ENCODE measurements at places on chromosomes 16 and 17.

DNA sequence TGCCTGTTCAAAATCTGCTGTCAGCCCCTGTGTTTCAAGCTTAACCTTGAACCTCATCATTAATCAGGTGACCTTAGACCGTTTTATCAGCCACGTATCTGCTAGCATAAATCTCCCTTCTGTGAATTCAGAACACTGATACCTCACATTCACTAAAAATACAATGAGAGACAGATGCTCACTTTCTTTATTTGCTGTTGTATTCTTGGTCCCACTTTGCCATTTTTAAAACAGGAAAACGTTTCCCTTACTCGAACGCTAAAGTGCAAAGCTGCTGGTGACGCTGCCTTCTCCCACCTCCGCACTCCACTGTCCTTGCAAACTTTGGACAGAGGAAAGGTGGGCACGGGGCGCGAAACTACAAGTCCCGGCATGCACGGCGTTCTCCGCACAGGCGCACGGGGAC lies 220 bp upstream of the ARHGAP44 start:
- DNase-seq = no peak

DNA sequence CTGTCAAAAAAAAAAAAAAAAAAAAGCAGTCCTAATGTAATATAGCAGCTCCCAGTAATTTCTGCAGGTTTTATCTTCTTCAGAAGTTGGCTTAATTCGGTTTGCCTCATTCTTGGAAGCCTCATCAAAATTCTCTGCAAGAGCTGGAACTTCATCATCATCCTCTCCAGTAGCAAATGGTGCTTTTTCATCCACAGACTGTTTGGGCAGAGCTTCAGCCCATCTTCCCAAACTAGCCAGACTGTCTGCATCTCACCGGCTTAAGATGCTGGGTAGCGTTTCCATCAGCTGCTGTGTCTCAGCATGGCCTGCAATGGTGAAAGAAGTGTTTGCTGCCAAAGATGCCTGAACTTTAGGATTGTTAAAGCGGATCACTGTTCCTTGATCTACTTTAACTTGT lies 112.6 kb downstream of the AIPL1 start:
- no peak for DNase-seq

DNA sequence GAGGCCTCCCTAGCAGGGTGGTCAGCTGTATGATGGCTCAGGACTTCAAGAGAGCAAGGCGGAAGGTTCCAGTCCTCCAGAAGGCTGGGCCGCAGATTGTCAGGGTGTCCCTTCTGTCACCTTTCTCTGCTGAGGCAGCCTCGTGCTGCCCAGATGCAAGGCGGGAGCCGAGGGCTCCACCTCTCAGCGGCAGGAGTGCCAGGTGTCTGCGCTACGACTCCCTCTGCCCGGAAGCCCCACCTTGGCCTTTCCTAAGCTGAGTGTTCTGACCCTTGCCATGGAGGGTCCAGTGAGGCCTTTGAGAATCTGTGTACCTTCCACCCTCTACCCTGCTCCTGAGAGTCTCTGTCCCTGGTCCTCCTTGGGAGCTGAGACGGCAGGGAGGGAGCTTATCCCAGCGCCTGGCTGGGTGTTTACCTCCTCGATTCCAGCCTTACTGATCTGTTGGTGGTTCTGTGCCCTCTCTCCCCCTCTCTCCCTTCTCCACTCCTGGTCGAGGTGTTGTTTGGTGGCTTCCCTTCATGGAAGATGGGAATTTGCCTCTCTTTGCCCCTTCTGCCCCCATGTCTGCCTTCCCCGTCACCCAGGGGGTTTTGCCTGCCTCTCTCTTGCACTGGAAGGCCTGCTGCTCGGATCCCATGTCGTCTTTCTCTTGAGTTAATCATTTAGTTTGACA lies 2.2 kb upstream of the ZNF750 start:
- no peak for DNase-seq

- no peak for DNase-seq
Observed at GRCh38 chr16:25656639-25657038, 35.1 kb upstream of the HS3ST4 start.

DNA sequence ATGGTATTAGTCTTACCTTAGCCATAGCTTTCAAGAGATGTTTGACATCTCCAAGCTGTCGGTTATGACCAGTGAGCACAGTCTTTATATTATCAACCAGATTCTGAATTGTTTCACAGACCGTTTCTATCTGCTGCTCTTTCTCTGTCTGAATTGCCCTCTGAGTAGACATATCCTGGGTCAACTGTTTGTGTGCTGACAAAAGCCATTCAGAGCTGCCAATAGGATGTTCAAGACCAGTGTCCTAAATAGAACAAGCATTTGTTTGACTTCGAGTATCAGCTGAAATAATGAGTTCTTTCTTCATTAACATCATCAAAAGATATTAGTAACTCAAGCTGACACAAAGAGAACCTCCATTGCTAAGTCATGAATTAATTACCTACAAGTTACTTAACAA lies 14.9 kb upstream of the ARL6IP1 start:
- no peak for DNase-seq

DNA sequence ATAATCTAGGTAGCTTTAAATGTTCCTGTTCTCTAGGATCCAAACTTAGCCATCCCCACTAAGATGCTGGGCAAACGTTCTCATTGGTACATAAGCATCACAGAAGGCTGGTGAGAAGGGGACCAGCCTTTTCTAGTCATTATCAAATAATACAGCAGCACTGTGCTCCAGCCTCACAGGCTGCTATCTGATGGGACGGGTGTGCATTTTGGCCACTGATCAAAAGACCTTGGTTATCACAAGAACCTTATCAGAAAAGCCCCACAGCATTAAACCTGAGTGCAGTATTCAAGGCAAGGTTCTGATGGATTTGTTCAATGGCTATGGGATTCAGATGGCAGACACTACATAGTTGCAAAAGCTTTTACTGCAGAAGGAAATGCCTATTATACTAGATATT lies 19.1 kb upstream of the KPNB1 start:
- no peak for DNase-seq

DNA sequence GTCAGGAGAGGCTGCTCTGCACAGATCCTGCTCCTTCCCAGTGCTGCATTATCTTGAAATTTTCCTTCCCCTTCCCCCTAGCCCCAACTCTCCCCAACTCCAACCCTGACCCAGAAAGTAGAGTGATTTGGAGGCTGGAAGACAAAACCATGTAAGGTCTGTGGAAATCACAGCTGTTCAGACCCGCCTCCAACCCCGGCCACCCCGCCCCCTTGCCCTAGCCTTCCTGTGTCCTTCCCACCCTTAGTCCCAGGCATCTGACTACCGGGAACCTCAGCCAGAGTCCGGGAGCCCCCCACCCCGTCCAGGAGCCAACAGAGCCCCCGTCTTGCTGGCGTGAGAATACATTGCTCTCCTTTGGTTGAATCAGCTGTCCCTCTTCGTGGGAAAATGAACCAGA lies at the start of gene AOC3:
Gene AOC3 (plus strand): TSS at position 246 of the 400 bp plus-strand sequence. CDS start 145 bp downstream, at position 391.
- no peak for DNase-seq

DNA sequence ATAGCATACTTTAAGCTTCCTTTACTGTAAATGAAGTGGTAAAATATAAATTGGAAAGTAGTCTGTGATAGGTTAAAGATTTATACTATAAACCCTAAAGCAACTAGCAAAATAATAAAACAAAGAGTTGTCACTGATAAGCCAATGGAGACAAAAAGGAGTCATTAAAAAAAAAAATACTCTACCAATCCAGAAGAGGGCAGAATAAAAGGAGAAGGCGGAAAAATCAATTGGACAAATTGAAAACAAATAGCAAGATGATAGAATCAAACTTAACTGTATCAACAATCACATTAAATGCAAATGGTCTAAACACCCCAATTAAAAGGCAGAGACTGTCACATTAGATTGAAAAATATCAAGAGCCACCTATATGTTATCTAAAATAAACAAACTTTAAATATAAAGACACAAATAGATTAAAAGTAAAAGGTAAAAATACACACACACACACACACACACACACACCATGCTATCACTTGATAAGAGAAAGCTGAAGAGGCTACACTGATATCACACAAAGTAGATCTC lies 71.8 kb downstream of the CACNG1 start:
- no peak for DNase-seq

DNA sequence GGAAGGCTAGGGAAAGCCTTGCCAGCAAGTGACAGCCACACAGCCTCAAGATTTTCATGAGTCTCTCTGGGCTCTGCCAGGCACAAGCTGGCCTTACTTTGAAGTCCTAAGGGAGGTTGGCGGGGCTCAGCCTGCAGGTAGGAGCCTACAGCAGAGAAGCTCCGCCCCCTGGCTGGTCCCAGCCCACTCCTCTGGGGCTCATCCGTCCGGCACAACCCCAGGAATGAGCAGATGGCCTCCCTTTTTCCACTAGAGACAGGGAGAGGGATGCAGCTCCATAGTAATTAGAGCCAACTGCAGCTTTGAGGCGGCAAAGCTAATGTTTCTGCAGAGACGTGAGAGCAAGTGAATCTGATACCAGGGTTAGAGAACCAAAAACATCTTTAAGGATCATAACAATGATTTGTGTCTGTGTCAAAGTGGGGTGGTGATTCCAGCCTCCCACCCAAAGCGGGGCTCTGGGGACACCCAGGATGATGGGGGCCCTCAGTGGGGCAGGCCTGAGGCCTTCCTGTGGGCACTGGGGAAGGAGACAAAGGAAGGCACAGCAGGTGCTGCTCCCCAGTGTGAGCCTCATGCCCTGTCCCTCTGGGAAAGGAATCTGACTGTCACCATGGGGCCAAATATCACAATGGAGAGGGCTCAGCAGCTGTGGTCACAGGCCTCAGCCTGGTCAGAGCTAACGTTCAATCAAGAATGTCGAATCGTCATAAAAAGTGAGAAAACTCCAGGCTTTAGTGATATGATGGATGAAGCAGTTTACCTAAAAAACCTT lies 61.5 kb downstream of the RBFOX3 start:
- DNase-seq = no peak

DNA sequence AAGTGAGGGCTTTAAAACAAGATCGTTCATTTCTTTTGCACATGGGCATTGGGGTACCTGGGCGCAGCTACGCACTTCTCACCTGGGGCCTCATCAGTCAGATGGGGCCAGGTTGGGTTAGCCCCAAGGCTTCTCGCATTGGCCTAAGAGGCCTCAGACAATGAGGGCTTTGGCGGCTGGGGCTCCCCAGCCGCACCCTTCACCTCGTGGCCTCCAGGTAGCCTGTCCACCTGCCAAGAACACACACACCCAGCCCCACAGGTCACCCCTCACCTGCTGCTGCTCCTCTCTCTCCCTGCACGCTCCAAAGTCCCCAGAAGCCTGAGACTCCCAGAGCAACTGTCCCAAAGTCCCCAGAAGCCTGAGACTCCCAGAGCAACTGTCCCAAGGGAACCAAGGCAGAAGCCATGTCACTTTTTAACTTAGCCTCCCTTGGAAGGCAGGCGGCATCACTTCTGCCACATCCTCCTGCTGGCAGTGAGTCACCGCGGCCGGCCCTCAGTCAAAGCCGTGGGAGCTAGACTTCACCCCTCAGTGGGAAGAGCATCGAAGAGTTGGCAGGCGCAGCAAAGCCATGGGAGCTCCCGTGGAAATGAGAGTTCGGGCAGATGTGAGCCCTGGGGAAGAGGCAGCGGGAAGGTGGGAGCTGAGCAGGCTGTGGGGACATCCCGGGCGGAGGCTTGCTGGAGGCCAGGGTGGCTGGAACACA lies 78.9 kb upstream of the PLCG2 start:
- no peak for DNase-seq

- no peak for DNase-seq
Observed at GRCh38 chr17:28949185-28950016, 1.9 kb downstream of the PHF12 start.

GRCh38 chr16:85148931-85149330 lies 36.7 kb upstream of the CIBAR2 start:
- DNase-seq = no peak

GRCh38 chr16:23500862-23501225 lies 9.4 kb downstream of the GGA2 start:
- no peak for DNase-seq

GRCh38 chr17:13134076-13134475 lies 116.2 kb upstream of the ELAC2 start:
- no peak for DNase-seq

- DNase-seq = peak; percentile 68
Observed at GRCh38 chr16:57284209-57284951, at the start of gene PLLP. PLLP (minus strand) TSS chr16:57284672; CDS start chr16:57284540, 132 bp downstream.

DNA sequence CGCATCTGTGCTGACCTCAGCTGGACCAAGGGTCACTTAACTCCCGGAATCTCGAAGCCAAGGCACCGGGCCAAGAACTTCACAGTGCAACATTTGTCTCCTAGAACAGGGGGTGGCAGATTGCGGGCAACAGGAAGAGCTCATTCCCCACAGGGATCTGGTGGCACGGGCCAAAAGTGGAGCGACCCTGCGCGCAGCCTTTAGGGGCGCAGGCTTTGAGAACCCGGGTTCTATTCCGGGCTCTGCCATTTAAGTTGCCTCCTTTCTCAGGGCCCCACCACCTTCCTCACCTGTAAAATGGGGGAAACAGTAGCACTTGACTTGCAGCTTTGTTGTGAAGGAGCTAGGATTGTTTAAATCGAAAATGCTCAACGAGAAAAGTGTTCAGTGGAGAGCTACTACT lies 651 bp downstream of the SHMT1 start:
- DNase-seq = peak; percentile 53

DNA sequence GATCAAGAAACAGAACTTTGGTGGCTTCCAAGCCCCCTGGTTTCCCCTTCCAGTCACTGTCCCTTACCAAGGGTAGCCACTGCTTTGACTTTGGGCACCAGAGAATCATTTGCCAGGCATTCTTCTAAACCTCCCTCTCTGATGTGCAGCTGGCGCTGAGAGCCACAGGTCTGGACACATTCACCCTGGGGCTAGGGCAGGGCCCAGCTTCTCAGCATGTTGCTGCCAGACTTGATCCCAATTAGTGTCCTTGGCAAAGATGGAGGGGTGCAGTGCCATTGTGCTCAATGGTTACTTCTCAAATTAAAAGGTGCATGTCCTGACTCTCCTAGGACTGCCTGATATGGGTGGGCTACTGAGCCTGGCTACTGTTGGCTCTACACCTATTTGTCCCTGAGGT lies 7.6 kb upstream of the SLC47A2 start:
- DNase-seq = no peak

- DNase-seq = no peak
Observed at GRCh38 chr17:15492186-15492585, 24.8 kb upstream of the CDRT4 start.

- DNase-seq = no peak
Observed at GRCh38 chr16:84611041-84611440, 6.8 kb downstream of the COTL1 start.

GRCh38 chr16:82995286-82995923 lies 368.6 kb downstream of the CDH13 start:
- peak; percentile 9 for DNase-seq

- DNase-seq = no peak
Observed at GRCh38 chr17:3511852-3512504, 36.2 kb downstream of the ASPA start.

Measured in HTR-8/SVneo (cell line).